Uterus (tissue), 4 donors: ENCODE measurements at places on chromosomes 7 and 10.

- no peaks in the 10 kb centered on the region for H3K4me1 ChIP-seq
- H3K27me3 ChIP-seq, result no peaks in the 10 kb centered on the region
- no peak overlapping the region for H3K4me3 ChIP-seq
- H3K36me3 ChIP-seq, result no peaks in the 10 kb centered on the region
Measured at GRCh38 chr7:153193144-153193595, 433.6 kb downstream of the ACTR3B start.

- H3K27me3 ChIP-seq, result no peaks in the 10 kb centered on the region
- H3K4me3 ChIP-seq, result no peak overlapping the region
- no peaks in the 10 kb centered on the region for H3K36me3 ChIP-seq
- peaks cover 8% of the 10 kb centered on the region for H3K4me1 ChIP-seq
- DNase-seq, result no peak
- peak overlapping the region; percentile 74 for H3K27ac ChIP-seq
Measured at GRCh38 chr10:89478739-89479654, 56.4 kb downstream of the SLC16A12 start.

DNA sequence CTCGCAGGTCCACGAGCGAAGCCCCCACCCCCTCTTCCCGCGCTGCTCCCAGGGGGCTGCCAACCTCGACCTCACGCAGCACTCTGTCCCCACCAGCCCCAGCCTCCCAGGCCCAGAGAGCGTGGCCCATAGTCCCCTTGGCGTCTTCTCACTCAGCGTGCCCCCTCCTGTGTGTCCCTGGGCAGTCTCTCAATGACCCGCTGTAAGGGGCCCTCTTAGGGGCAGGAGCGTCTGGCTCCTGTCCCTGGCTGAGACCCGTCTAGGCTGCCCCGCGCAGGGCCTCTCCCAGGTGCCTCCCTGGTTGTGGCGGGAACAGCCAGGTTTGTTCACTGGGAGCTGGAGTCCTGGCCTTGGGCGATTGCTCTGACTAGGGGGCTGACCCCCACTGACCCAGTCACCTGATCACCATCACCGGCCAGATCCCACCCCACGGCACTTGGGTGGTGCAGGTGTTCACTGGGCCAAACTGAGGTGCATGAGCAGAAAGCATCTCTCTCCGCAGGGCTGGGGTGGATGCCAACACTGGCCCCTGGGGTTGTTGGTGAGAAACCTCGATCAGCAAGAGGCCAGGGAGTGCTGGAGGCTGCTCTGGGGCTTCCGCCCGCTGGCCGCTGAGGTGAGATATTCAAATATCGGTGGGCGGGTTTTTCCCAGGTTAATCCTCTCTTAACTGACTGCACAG, 12.6 kb upstream of the WDFY4 start:
- no peak overlapping the region for H3K4me3 ChIP-seq
- no peaks in the 10 kb centered on the region for H3K27me3 ChIP-seq
- no peaks in the 10 kb centered on the region for H3K36me3 ChIP-seq
- no peaks in the 10 kb centered on the region for H3K4me1 ChIP-seq
- DNase-seq, result no peak

DNA sequence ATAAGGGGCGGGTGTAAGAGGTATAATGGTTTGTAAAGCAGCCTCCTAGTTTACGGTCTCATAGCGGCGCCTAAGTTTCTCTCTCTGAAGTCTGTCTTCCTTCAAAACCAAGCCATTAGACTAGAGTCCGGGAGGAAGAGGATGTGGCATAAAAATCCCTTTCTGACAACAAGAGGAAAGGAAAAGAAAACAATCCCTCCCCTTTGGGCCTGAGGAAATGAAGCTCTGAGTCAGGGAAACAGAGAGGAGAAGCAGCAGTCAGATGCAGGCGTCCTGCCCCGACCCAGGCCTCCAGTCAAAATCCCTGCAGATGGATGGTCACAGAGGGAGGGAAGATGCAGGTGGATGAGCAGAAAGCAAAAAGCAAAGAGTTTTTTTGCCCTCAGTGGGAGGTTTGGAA, 23.7 kb downstream of the PARP12 start:
- no peaks in the 10 kb centered on the region for H3K36me3 ChIP-seq
- H3K27ac ChIP-seq, result no peak overlapping the region
- H3K4me3 ChIP-seq, result no peak overlapping the region
- no peaks in the 10 kb centered on the region for H3K27me3 ChIP-seq
